ENCODE measurements at places on chromosomes 4 and X. TPM values are rescaled to one million over a fixed set of nuclear protein-coding genes. Genes with fewer than 3 reads are reported as not detected.

H2AZ1 gene
- total RNA-seq: 794 TPM

BRS3 gene
- not detected for total RNA-seq

MAMLD1 gene
- total RNA-seq: 0.48 TPM

- DNase-seq: no peak
Measured at GRCh38 chr4:99628040-99628439, 29.6 kb downstream of the C4orf54 start.

GRCh38 chr4:177185579-177185978, 124.1 kb upstream of the NEIL3 start:
- no peak for DNase-seq

- DNase-seq: no peak
Measured at GRCh38 chr4:88148560-88148959, 9.9 kb downstream of the ABCG2 start.

GRCh38 chr4:76011700-76012387, 4.5 kb upstream of the CXCL9 start:
- DNase-seq: no peak

- no peak for DNase-seq
Measured at GRCh38 chrX:18149454-18149853, 71.2 kb downstream of the BEND2 start.

- no peak for DNase-seq
Measured at GRCh38 chr4:40340030-40340429, 4.9 kb downstream of the CHRNA9 start.

Data from activated naive CD8-positive, alpha-beta T cell treated with anti-CD3 and anti-CD28 coated beads for 36 hours (primary cell).